ENCODE measurements at places on chromosomes 7 and 10.

GRCh38 chr10:133012573-133013359 is 70.4 kb upstream of the CFAP46 start:
- DNase-seq = no peak

DNA sequence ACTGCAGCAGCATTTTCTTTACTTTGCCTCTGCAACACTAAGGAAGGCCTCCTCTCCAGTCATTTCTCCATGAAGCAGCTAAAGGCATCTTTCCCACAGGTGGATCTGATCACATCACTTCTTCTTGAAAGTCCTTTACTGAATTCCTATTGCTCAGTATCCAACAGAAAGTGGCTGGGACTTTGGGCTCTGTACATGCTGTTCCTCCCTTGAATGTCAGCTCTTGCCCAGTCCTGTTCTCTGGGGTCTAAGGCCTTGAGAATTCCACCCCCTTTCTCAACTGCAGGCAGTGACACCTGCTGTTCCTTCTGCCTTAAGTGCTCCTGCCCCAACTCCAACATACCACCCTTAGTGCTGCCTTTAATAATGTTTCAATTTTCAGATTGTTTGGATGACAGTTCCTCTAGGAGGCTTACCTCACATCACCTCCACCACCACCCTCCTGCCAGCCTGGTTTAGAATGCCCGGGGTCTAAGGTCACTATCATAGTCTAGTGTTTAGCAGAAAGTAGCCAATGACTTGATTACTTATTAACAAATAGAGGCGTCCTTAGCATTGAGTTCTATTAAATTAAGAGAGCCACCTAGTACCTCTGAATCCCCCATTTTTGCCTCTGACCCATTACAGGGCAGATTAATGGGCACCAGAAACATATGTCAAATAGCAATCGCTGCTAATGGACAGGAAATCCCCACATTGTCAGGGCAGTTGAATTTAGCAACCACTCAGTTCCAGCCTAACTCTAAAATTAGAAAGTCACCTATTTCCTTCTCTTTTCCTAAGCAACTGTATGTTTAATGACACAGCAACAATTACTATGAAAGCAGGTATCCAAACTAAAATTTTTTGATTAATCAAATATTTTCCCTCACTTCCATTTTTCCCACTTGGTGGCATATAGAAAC is 11.4 kb downstream of the INHBA start:
- no peak for DNase-seq

- DNase-seq = no peak
These were observed 164.4 kb downstream of the GLRX3 start for GRCh38 chr10:130300608-130301020.

DNA sequence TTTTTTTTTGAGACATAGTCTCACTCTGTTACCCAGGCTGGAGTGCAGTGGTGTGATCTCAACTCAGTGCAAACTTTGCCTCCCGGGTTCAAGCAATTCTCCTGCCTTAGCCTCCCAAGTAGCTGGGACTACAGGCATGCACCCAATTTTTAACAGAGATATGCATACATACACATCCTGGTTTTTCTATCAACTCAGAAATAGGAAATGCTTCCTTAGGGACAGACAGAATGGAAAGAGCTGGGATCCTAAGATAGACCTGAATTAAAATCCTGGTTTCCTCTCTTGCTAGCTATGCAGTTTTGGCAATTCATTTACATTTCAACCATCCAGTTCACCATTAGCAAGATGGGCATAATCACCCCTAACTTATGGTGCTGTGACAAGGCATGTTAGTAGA is 347.5 kb downstream of the GPAM start:
- DNase-seq = no peak

DNA sequence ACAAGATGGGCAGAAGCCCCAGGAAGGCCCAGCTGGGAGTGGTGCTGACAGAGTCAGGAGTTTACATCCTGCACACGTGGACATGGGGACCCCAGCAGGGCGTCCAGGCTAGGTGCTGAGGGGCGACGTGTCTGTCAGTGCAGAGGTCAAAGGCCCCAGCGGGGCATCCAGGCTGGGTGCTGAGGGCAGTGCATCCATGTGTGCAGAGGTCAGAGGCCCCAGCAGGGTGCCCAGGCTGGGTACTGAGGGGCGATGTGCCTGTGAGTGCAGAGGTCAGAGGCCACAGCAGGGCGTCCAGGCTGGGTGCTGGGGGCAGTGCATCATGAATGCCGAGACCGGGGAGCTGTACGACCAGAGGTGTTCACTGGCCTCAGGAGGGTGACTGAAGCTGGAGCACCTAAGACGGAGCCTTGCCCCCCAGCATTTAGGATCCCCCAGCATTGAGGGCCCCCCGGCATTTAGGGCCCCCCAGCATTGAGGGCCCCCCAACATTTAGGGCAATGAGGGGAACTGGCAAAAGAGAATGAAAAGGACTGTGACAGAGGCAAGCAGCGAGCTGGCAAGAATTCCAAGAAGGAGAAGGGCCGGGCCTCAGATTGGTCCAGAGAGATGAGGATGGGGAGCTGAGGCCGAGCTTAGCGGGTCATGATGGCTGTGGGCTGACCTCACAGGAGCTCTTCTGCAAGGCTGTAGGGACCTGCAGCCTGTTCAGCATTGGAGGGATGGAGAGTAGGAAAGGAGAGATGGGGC is 474.9 kb downstream of the PTPRN2 start:
- DNase-seq = no peak

DNA sequence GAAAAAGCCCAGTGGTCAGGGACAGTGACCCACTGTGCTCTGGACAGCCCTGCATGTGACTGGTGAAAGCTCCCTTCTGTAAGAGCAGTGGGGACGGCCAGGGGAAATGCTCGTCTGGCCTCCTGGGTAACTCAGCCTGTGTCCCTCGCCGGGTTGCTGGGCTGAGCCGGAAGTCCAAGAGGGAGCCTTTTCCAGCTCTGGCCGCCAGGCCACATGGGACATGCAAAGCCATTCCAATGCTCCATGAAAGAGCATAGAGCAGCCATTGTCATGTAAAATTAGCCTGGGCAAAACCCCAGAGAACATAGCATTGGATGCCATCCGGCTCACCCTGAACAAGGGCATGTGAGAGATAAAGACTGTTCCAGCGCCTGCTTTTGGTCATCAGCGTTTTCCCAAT is 64.9 kb upstream of the ADRB1 start:
- DNase-seq = no peak

GRCh38 chr10:54613162-54613561 is 187.9 kb downstream of the PCDH15 start:
- no peak for DNase-seq

DNA sequence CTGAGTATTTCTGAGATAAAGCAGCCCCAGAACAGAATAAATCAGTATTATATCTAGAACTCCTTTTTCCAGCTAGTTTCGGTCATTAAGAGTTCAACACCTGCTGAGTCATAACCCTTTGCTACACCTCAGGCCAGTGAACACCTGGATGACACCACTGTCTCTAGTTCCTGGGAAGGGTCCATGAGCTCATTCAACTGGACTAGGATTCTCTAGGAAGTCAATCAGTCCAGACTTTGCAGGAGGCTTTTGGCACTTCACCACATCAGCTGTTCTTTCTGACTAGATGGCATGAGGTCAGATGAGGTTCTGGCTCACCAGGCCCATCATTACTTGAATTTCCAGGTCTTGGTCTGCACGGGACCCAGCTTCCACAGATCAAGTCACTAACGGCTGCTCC is 11.7 kb downstream of the SLC39A12 start:
- DNase-seq = no peak

GRCh38 chr7:42858570-42858969 is 53.3 kb downstream of the C7orf25 start:
- no peak for DNase-seq

- DNase-seq = no peak
These were observed 313.0 kb upstream of the NPVF start for GRCh38 chr7:25541094-25541821.

GRCh38 chr10:6195846-6196245 is 6.9 kb upstream of the PFKFB3 start:
- DNase-seq = no peak

DNA sequence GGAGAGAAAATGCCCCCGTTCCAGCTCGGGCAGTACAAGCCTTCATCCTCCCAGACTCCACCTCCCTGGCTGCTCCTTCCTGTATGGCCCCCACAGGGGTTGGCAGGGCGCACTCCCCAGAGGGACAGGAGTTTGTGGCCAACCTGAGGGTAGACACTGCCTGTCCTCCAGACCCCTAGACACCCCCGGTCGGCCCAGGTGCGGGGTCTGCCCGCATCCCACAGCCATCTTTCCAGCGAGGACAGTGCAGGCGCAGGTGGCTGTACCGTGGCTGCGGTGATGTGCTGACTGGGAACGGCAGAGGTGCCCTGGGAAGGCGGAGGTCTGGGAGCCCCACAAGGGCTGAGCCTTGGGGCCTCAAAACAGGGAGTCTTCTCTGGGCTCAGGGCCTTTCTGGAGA is 81.5 kb downstream of the LHPP start:
- DNase-seq = no peak

DNA sequence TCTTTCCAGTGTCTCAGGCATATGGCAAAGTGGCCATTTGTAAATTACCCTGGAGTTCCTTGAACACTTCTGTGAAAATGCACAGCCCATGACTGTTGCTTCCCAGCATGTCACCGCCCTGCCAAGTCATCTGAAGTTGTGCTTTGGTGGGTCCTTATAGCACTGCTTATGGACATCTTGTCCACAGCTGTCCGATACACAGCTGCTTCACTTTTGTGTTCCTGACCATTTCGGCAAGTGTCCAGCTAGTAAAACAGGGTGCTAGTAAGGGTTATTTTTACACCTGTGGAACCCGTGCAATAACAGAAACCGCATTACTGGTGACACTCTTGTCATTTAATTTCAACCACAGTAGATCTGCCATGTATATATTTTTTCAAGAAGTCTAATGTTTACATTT is 29.7 kb downstream of the PIP4K2A start:
- DNase-seq = no peak

GRCh38 chr10:80561950-80562349 is 24.2 kb downstream of the SH2D4B start:
- DNase-seq = no peak

- DNase-seq = no peak
These were observed 23.5 kb downstream of the GATA3 start for GRCh38 chr10:8078027-8078426.

GRCh38 chr7:108090791-108091460 is 39.2 kb downstream of the LAMB4 start:
- no peak for DNase-seq

DNA sequence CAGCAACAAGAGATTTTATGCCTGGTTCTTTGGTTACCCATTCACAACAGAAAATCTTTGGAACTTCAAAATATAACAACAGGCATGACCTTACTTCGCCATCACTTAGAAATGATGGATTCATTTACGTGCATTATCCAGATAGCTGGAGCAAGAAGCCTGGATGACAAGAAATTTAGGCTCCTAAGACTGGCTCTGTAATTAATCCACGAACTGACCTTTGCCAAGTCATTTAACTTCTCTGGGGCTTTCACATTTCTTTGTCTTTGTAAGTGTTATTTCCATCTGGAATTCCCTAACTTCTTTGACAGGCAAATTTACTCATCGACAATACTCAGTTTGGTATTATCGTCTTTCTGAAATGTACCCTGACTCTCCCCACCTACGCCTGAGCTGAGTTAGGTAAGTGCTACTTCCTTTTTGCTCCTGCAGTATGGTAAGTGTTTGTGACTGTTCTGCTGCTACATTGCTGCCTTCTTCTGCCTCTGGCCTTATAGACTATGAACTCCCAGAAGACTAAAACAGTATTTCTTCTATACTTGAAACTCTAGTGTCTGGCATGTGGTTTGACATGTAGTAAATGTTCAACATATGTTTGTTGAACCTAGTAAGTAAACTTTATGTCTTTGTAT is 5.5 kb upstream of the MDFIC start:
- DNase-seq = peak; percentile 78

- no peak for DNase-seq
These were observed 152.1 kb downstream of the GFRA1 start for GRCh38 chr10:116120688-116121455.

DNA sequence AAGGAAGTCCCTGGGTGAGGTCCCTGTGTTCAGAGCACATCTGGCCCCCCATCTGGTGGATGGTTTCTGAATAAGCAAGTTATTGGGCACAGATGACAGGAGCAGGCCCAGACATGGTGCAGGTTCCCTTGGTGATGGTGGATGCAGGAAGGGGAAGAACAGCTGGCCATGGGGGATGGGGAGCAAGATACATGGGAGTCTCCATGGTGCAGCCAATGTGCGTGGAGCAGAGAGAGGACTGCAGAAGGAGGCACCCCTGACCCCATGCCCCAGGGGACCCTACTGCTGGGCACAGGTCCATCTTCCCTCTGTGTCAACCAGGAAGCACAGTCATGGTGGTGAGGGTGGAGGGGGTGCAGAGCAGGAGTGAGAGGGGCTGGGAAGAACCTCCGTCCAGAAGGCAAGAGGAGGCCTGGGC is 43.8 kb upstream of the RABGEF1 start:
- DNase-seq = no peak

DNA sequence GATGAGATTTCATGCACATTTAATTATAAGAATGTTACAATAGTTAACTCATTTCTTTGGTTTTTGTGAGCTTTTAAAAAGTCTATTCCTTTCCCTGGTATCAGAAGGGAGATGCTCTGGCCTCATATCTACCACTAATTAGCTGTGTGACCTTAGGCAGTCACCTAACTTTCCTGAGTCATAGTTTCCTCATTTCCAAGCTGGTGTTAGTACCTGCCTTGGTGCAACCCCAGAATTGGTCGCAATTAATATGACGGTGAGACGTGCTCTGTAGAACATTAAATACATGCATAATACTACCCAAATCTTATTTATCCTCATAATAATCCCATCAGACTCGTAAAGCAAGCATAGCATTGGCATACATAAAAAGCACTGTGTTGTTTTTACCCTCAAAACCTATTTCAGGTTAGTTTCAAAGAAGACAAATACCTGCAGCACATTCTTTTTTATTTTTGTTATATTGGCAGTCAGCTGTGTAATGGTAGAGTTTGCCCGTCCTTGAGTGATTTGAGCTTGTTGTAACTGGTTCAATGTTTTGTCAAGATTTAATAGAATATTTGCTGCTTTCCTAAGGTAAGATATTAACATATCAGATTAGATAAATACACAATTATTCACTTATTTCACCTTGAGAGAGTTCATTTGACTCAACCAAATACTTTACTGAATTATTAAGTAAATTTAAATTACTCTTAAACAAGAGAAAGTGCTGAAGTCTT is 31.0 kb upstream of the LAMB1 start:
- DNase-seq = no peak

DNA sequence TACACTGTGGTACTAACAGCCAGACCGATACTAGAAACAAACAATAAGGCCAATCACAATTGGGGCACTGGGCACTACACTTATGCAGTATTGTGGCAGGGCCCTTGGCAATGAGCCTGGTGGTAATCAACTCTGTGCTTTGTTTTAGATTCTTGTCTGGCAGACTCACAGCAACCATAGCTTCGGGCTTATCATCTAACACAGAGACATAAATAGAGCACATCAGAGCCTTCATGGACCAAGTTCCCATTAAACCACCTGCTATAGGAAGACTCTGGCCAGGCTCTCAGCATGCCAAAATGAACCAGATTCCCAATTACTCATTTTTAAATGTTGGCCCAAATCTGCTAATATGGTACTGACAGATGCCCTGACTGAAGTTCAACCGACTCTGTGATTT is 218.6 kb downstream of the DGKI start:
- DNase-seq = no peak

GRCh38 chr7:72805526-72806494 is 22.2 kb downstream of the TYW1B start:
- no peak for DNase-seq

GRCh38 chr10:86301971-86302370 is 64.6 kb downstream of the GRID1 start:
- DNase-seq = no peak

- DNase-seq = no peak
These were observed 67.6 kb downstream of the ITGA8 start for GRCh38 chr10:15652117-15652516.

- no peak for DNase-seq
These were observed 23.8 kb downstream of the DLD start for GRCh38 chr7:107914831-107915230.

GRCh38 chr10:23793577-23793976 is 354.7 kb downstream of the OTUD1 start:
- DNase-seq = no peak

Measured in natural killer cell treated with Interleukin-12 subunit alpha and Interleukin-12 subunit beta and Interleukin-15 and Interleukin-18, amount 100 ng/mL, for 72 hours (primary cell).